ENCODE measurements at places on chromosomes 2 and 18. TPM values are rescaled to one million over a fixed set of nuclear protein-coding genes. Genes with fewer than 3 reads are reported as not detected.

The ZNF385B gene
- total RNA-seq = 5.0 TPM

GRCh38 chr2:31539505-31539904 is 41.2 kb downstream of the SRD5A2 start:
- no peak for DNase-seq
- H3K27me3 ChIP-seq = no peaks in the 10 kb centered on the region
- no peaks in the 10 kb centered on the region for H3K4me1 ChIP-seq
- no peak overlapping the region for H3K27ac ChIP-seq
- no peaks in the 10 kb centered on the region for H3K36me3 ChIP-seq
- no peak overlapping the region for H3K4me3 ChIP-seq

GRCh38 chr2:180058993-180059392 is 51.9 kb upstream of the CWC22 start:
- H3K27ac ChIP-seq = no peak overlapping the region
- no peaks in the 10 kb centered on the region for H3K4me1 ChIP-seq
- no peaks in the 10 kb centered on the region for H3K36me3 ChIP-seq
- no peak overlapping the region for H3K4me3 ChIP-seq
- DNase-seq = no peak
- H3K27me3 ChIP-seq = no peaks in the 10 kb centered on the region

- H3K27me3 ChIP-seq = no peaks in the 10 kb centered on the region
- H3K4me3 ChIP-seq = peak overlapping the region; percentile 80
- no peak for DNase-seq
- peaks cover 46% of the 10 kb centered on the region for H3K4me1 ChIP-seq
- peak overlapping the region; percentile 94 for H3K27ac ChIP-seq
These were observed 600 bp downstream of the KATNAL2 start for GRCh38 chr18:46917803-46918600.

DNA sequence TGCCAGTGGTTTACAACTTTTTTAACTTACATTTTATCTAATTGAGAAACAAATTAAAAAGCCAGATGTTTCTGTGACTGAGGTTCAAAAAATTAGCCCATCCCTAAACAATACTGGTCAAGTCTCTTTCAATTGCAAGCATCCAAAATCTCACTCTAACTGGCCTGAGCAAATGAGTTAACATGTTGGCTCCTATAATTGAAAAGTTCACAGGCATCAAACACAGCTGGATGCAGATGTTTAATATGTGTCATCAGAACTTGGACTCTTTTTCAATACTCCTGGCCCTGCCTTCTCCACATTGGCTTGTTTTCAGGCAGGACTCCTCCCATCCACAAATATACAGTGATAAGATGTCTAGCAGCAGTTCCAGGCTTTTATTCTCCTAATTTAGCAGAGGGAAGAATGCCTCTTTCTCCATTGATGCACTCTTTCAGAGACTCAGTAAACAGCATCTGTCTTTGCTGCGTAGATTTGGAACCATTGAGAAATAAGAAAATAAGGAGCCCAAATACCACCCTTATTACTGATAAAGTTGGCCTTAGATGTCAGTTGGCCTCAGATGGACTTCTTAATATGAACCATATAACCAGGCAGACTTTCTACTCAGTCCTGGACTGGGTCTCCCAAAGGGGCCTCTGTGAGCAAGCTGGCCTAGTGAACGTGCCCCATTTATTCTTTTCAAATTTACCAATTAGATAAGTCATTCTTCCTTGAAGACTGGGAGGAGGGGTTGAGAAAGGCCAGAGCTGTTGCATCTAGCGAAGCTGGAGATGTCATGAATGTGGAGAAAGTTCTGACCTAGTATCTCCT is 30.4 kb upstream of the FN1 start:
- H3K4me1 ChIP-seq = peaks cover 3% of the 10 kb centered on the region
- no peaks in the 10 kb centered on the region for H3K27me3 ChIP-seq
- H3K27ac ChIP-seq = peak overlapping the region; percentile 30
- DNase-seq = no peak

Measured in esophagus muscularis mucosa (tissue), 4 donors.